Natural killer cell (primary cell): ENCODE measurements at places on chromosomes 16 and 17. TPM values are rescaled to one million over a fixed set of nuclear protein-coding genes. Genes with fewer than 3 reads are reported as not detected.
A peak's percentile ranks its signal among the peaks of the same experiment; 100 is the strongest.

Gene ADGRG3
- total RNA-seq, result 16.6 TPM

Gene SSTR5
- total RNA-seq, result not detected

Gene CALB2
- not detected for total RNA-seq

Gene KRT31
- total RNA-seq, result not detected

Gene NTN1
- 0.15 TPM for total RNA-seq

Gene ATP6V0C
- total RNA-seq, result 183 TPM

Gene RPL19
- 1,482 TPM for total RNA-seq

Gene ENPP7
- total RNA-seq, result not detected

Gene EIF1
- 2,034 TPM for total RNA-seq

Gene KLHL10
- not detected for total RNA-seq

Gene PGAP6
- total RNA-seq, result 54.2 TPM

Gene NTN3
- total RNA-seq, result not detected

Gene NUTF2
- 43.3 TPM for total RNA-seq

DNA sequence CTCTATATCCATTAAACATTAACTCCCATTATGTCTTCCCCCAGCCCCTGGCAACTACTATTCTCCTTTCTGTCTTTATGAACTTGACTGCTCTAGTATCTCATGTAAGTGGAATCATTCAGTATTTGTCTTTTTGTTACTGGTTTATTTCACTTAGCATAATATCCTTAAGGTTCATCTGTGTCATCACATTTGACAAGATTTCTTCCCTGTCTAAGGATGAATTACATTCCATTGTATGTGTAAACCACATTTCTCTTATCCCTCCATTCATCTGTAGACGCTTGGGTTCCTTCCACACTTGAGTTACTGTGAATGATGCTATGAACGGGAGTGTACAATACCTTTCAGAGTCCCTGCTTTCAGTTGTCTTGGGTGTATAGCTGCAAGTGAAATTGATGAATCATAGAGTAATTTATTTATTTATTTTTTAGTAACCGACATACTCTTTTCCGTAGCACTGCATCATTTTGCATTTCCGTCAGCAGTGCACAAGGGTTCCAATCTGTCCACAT is 399.7 kb upstream of the RBFOX1 start:
- no peak for DNase-seq

DNA sequence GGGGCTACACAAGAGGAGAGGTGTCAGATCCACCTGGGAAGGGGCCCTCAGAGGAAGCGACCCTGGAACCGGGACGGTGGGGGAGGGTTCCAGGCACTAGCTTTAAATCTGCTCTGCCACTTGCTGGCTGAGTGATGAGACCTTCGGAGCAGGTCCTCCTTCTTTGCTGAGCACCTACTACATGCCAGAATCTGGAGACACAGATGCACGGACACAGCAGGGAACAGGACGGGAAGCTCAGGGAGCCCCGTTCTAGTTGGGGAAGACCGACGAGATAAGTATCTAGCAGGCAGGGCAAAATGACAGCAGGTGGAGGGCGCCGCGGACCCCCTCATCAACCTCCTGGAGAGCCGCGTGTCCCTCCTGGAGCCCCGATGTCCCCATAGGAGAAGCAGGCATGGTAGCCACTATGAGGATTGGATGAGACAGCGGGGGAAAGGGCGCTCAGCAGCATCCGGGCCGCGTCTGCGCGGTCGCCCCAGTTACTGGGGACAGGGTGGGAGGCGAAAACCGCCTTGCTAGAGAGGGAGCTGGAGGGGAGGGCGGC is 27.2 kb downstream of the SBK1 start:
- DNase-seq, result no peak

DNA sequence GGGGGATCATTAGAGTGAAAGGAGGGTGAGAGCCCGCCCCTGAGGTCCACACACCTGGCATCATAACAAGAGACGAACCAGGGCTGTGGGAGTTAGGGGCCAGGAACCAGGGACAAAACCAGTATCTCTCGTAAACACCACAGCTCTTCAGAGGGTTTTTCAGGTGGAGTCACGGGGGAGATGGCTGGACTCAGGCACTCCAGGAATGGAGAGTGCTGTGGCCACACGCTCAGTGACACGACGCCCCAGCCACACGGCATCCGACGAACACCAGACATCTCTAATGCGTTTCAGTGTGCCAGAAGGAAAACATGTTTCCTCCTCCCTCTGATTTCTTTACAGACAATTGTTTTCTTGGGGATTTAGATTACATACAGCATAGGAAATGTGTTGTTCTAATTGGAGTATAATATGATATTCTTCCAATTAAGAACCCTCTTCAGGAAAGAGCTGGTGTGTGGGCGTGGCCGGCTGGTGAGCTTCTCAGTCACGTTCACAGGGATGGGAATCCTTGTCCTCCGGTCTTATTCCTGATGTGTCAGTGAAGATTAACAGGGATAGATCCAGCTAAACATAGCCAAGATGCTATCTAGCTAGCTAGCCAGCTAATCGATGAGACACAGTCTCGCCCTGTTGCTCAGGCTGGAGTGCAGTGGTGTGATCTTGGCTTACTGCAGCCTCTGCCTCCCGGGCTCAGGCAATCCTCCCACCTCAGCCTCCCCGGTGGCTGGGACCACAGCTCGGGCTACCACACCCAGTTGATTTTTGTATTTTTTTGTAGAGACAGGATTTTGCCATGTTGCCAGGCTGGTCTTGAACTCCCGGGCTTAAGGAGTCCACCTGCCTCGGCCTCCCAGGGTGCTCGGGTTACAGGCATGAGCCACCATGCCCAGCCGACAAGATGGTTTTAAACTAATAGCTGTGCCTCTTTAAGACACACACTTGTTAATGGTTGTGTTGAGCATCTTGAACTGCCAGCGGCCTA is 98.6 kb downstream of the BANP start:
- no peak for DNase-seq

DNA sequence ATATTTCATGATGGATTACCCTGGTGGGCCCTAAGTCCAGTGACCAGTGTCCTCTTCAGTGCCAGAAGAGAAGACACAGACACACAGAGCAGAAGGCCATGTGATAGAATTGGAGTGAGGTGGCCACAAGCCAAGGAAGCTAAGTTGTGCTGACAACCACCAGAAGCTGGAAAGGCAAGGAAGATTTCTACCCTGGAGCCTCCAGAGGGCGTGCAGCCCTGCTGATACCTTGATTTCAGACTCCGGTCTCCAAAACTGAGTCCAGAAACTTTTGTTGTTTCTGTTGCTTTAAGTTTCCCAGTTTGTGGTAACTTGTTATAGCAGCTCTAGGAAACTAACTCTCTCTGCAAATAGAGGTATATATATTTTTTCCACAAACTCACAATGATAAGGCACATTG is 396.6 kb upstream of the ASIC2 start:
- no peak for DNase-seq

GRCh38 chr16:66639091-66639885 is 34.8 kb downstream of the CMTM3 start:
- DNase-seq, result no peak

- DNase-seq, result no peak
These were observed 54.8 kb downstream of the CDK5R1 start for GRCh38 chr17:32541640-32542039.

DNA sequence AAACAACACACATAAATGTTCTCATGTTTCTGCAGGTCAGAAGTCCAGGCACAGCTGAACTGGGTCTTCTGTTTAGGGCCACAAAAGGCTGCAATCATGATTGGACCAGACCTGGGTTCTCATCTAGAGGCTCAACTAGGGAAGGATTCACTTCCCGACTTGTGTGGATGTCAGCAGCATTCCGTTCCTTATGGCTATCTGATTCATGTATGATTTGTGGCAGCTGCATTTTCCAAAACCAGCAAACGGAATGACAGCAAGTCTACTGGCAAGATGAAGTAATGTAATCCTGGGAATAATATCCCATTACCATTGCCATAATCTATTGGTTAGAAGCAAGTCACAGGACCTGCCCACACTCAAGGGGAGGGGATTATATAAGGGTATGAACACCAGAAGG is 22.1 kb downstream of the CEP112 start:
- DNase-seq, result no peak

- no peak for DNase-seq
These were observed 268.7 kb upstream of the CDH5 start for GRCh38 chr16:66097751-66098150.

GRCh38 chr16:10577305-10578202 is 2.8 kb downstream of the EMP2 start:
- no peak for DNase-seq

- no peak for DNase-seq
These were observed 19.1 kb downstream of the NGFR start for GRCh38 chr17:49514071-49514721.

- DNase-seq, result no peak
These were observed 210.0 kb downstream of the MAF start for GRCh38 chr16:79390481-79391051.

GRCh38 chr16:8929086-8929748 is 34.5 kb downstream of the USP7 start:
- no peak for DNase-seq

DNA sequence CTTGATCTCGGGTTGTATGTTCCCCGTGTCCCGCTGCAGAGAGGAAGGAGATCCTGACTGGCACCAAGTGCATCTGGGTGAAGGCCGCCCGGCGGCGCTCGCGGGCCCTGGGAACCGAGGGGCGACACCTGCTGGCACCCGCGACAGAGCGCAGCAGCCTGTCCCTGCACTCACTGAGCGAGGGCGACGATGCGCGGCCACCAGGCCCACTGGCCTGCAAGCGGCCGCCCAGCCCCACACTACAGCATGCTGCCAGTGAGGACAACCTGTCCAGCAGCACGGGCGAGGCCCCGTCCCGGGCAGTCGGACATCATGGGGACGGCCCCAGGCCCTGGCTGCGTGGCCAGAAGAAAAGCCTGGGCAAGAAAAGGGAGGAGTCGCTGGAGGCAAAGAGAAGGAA is 7.5 kb downstream of the BTBD17 start:
- DNase-seq, result peak; percentile 69

DNA sequence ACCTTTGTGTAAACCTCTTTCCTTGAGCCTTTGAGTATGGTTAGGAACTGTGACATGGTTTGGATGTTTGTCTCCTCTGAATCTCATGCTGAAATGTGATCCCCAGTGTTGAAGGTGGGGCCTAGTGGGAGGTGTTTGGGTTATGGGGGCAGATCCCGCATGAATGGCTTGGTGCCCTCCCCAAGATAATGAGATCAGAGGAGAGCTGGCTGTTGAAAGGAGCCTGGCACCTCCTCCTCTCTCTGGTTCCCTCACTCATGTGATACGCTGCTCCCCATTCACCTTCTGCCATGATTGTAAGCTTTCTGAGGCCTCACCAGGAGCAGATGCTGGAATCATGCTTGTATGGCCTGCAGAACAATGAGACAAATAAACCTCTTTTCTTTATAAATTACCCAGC is 1110.2 kb downstream of the CDH11 start:
- no peak for DNase-seq

DNA sequence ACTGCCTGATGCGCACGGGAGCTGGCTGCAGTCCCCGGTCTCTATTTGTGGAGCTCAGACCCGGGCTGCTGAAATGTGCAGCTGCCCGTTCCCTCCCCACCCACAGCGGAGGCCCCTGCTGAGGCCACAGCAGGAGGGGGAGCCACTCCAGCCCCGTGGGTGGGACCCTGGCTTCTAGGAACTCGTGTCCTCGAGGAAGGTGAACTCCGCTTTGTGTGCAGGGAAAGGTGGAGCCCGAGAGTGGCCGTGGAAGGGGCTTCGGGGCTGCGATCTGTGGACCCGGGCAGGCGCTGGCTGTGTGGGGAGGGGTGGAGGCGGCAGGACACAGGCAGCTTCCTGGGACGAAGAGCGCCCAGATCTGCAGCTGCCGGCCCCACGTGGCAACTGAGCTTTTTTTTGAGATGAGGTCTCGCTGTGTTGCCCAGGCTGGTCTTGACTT is 2.9 kb downstream of the CCDC154 start:
- no peak for DNase-seq

DNA sequence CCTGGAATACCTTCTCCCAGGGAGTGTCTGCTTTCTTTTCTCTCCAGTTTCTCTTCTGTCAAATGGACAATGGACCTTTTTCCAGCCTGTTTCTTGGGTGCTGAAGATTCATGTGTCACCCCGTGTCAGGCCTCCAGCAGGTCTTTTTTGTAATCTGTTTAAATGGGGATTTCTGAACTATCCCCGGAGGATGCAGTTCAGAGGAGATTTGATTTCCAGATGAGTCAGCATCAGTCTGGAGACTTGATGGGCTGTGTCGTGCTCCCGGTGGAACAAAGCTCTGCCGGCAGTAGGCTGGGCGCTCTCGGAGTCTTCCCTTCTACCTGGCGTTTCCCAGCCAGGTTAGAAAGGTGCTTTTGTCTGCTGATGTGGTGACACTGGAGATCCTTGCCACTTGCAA is 440.6 kb downstream of the HS3ST3B1 start:
- no peak for DNase-seq

DNA sequence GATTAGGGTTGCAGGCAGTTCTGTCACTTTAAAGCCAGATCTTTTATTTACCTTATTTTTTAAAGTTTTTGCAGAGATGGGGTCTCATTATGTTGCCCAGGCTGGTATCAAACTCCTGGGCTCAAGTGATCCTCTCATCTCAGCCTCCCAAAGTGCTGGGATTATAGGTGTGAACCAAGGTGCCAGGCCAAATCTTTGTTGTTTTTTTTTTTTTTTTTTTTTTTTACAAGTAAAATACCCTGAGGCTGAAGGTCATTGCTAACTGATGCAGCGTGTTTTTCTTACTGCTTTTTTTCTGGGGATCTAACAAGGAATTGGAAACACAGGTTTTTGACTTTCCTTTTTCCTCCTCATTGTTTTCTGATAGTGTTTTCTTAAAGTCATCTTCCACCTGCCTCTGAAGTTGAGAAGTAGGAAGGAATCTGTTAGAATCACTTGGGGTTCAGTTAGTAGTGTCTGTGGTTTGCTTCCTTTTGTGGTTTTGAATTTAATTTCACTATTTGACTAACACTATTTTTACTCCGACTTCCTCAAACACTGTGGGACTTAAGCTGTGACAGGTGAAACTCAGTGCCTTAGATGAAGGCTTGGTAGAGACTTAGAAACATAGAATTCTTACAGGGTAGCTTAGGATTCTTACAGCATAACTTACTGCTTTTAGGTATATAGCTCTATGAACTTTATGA is 22.2 kb downstream of the CLTC start:
- peak; percentile 58 for DNase-seq

DNA sequence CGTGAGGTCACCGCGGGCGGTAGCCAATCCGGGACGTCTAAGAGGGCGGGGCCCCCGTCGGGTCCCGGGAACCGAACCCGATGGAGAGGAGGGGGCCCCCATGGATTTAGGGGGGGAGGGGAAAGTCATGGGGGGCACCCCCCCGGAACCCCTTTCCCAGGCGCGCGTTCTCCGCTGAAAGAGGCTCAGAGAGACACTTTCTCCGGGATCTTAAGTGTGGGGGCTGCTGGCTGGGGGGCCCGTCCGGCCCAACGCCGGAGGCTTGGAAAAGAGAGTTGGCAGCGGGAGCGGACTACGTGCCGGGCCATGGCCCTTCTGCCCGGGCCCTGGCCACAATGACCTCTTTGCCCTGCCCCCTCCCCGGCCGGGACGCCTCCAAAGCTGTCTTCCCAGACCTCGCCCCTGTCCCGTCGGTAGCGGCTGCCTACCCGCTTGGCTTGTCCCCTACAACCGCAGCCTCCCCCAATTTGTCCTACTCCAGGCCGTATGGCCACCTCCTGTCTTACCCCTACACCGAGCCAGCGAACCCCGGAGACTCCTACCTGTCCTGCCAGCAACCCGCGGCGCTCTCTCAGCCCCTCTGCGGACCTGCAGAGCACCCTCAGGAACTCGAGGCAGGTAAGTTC is at the start of gene DLX4:
TSS of gene DLX4 (plus strand) at position 57 of the 626 bp plus-strand sequence. CDS start at position 336, 279 bp downstream.
- DNase-seq, result peak; percentile 49

GRCh38 chr16:57377080-57377841 is 5.0 kb downstream of the CX3CL1 start:
- DNase-seq, result no peak

GRCh38 chr16:13863075-13863765 is 56.7 kb upstream of the ERCC4 start:
- no peak for DNase-seq
